ENCODE measurements at places on chromosomes 2 and 18. TPM values are rescaled to one million over a fixed set of nuclear protein-coding genes. Genes with fewer than 3 reads are reported as not detected.

- DNase-seq: no peak
Observed at GRCh38 chr2:173298536-173299097, 56.1 kb upstream of the CDCA7 start.

GRCh38 chr18:59360381-59360780 lies 1.3 kb upstream of the LMAN1 start:
- no peak for DNase-seq

GRCh38 chr2:10220902-10221391 lies 81.8 kb upstream of the HPCAL1 start:
- no peak for DNase-seq

GRCh38 chr2:184041077-184041476 lies 557.3 kb upstream of the ZNF804A start:
- no peak for DNase-seq

The ORC4 gene
- total RNA-seq: 16.4 TPM
